ENCODE measurements at places on chromosomes 2 and 18.
A peak's percentile ranks its signal among the peaks of the same experiment; 100 is the strongest.

- H3K4me3 ChIP-seq = peak overlapping the region; percentile 91
- peaks cover 46% of the 10 kb centered on the region for H3K4me1 ChIP-seq
- peaks cover 8% of the 10 kb centered on the region for H3K27me3 ChIP-seq
- peak; percentile 78 for DNase-seq
Observed at GRCh38 chr18:21741312-21741561, 645 bp downstream of the MIB1 start.

DNA sequence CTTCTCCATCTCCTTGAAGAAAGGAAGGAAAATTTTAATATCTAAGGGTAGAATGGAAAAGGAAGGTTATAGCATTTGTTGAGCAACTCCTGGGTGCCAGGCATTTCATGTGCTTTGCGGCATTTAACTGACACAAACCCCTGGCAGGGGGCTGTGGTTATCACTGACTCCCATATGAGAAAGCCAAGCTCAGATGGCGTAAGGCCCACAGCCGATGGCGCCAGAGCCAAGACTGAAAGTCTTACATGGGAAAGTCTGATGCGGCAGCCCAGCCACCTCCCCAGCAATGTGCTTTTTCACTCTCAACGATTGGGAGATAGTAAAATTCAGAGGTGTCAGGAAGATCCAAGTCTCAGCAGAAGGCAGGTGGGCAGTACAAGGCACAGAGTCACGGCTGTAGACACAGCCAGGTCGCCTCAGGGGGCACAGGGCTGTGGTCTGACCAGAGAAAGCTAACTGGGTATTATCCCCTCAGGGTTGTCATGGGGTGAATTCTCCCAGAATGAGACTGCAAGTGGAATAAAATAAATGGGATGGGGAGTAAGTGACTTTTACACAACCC, 324.2 kb upstream of the NCKAP5 start:
- no peak overlapping the region for H3K4me3 ChIP-seq
- no peak for DNase-seq
- H3K27ac ChIP-seq = no peak overlapping the region
- no peaks in the 10 kb centered on the region for H3K27me3 ChIP-seq
- H3K36me3 ChIP-seq = no peaks in the 10 kb centered on the region

- no peak for DNase-seq
- H3K4me3 ChIP-seq = no peak overlapping the region
- H3K36me3 ChIP-seq = no peaks in the 10 kb centered on the region
- H3K27ac ChIP-seq = no peak overlapping the region
- H3K4me1 ChIP-seq = no peaks in the 10 kb centered on the region
- peaks cover 42% of the 10 kb centered on the region for H3K27me3 ChIP-seq
Observed at GRCh38 chr2:42486145-42486906, 7.5 kb downstream of the KCNG3 start.

- H3K4me1 ChIP-seq = no peaks in the 10 kb centered on the region
- no peaks in the 10 kb centered on the region for H3K36me3 ChIP-seq
- no peak overlapping the region for H3K27ac ChIP-seq
- no peaks in the 10 kb centered on the region for H3K27me3 ChIP-seq
Observed at GRCh38 chr2:187215532-187216240, 232.4 kb downstream of the CALCRL start.

- H3K27me3 ChIP-seq = peaks cover 37% of the 10 kb centered on the region
- no peaks in the 10 kb centered on the region for H3K36me3 ChIP-seq
- peak overlapping the region; percentile 36 for H3K27ac ChIP-seq
- no peak for DNase-seq
- H3K4me3 ChIP-seq = no peak overlapping the region
- H3K4me1 ChIP-seq = no peaks in the 10 kb centered on the region
Observed at GRCh38 chr18:46623541-46623940, 33.5 kb downstream of the LOXHD1 start.

GRCh38 chr2:27158468-27158867, 9.7 kb downstream of the TCF23 start:
- H3K27ac ChIP-seq = no peak overlapping the region
- H3K27me3 ChIP-seq = peaks cover 3% of the 10 kb centered on the region
- no peaks in the 10 kb centered on the region for H3K36me3 ChIP-seq
- H3K4me1 ChIP-seq = peaks cover 37% of the 10 kb centered on the region

GRCh38 chr2:118016911-118017310, 3.0 kb upstream of the CCDC93 start:
- no peak overlapping the region for H3K4me3 ChIP-seq
- peaks cover 19% of the 10 kb centered on the region for H3K4me1 ChIP-seq
- no peak for DNase-seq
- H3K27ac ChIP-seq = no peak overlapping the region

- H3K27ac ChIP-seq = no peak overlapping the region
- DNase-seq = no peak
Observed at GRCh38 chr2:98128556-98129109, 41.7 kb downstream of the VWA3B start.

GRCh38 chr2:219228041-219228910, 1.2 kb downstream of the ATG9A start:
- peaks cover 7% of the 10 kb centered on the region for H3K27me3 ChIP-seq
- H3K27ac ChIP-seq = peak overlapping the region; percentile 42
- H3K36me3 ChIP-seq = peaks cover 48% of the 10 kb centered on the region
- peak overlapping the region; percentile 84 for H3K4me3 ChIP-seq
- DNase-seq = no peak

DNA sequence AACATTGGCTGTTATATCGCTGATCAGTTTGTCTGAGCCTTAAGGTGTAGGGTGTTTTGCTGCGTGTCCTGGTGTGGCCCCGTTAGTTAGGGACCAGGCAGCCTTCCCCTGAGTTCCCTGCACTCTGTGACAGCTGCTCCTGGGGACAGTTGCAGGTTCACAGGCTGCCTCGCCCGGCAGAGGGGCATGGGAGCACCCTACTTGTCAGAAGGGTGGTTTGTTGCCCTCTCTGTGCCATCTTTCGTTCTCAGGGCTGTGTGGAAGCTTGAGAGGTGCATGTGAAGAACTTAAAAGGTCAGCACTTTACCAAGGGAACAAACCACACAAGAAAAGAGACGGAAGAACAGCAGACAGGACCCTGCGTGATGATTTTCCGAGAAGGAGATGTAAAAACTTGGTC, 159.6 kb downstream of the LDLRAD4 start:
- H3K27ac ChIP-seq = no peak overlapping the region
- H3K27me3 ChIP-seq = no peaks in the 10 kb centered on the region
- peaks cover 51% of the 10 kb centered on the region for H3K4me1 ChIP-seq
- H3K36me3 ChIP-seq = no peaks in the 10 kb centered on the region
- DNase-seq = no peak
- H3K4me3 ChIP-seq = no peak overlapping the region

DNA sequence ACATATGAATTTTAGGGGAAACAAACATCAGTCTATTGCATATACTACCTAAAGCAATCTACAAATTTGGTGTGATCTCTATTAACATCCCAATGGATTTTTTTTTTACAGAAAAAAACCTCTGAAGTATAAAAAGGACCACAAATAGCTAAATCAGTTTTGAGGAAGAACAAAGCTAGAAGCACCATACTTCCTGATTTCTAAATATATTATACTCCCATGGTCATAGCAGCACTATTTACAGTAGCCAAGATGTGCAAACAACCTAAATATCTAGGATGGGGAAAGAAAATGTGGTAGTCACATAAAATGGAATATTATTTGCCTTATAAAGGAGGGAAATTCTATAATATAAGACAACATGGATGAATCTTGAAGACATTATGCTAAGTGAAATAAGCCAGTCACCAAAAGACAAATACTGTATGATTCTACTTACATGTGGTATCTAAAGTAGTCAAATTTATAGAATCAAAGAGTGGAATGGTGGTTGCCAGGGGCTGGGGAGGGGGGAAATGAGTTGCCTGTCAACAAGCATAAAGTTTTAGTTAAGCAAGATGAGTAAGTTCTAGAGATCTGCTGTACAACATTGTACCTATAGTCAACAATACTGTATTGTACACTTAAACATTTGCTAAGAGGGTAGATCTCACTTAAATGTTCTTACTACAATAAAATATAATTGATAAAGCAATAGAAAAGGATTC, 17.6 kb upstream of the CASP8 start:
- peaks cover 3% of the 10 kb centered on the region for H3K27me3 ChIP-seq
- no peak for DNase-seq
- no peaks in the 10 kb centered on the region for H3K4me1 ChIP-seq
- H3K4me3 ChIP-seq = no peak overlapping the region
- H3K27ac ChIP-seq = no peak overlapping the region

GRCh38 chr2:150526006-150526405, 38.5 kb upstream of the RND3 start:
- no peaks in the 10 kb centered on the region for H3K27me3 ChIP-seq
- H3K4me3 ChIP-seq = no peak overlapping the region
- no peak overlapping the region for H3K27ac ChIP-seq
- peaks cover 5% of the 10 kb centered on the region for H3K4me1 ChIP-seq

Data from nephron progenitor cell (in vitro differentiated cells).